ENCODE measurements at places on chromosomes 7 and 10.

- no peak for DNase-seq
Measured at GRCh38 chr10:81995254-81995653, 120.3 kb downstream of the NRG3 start.

DNA sequence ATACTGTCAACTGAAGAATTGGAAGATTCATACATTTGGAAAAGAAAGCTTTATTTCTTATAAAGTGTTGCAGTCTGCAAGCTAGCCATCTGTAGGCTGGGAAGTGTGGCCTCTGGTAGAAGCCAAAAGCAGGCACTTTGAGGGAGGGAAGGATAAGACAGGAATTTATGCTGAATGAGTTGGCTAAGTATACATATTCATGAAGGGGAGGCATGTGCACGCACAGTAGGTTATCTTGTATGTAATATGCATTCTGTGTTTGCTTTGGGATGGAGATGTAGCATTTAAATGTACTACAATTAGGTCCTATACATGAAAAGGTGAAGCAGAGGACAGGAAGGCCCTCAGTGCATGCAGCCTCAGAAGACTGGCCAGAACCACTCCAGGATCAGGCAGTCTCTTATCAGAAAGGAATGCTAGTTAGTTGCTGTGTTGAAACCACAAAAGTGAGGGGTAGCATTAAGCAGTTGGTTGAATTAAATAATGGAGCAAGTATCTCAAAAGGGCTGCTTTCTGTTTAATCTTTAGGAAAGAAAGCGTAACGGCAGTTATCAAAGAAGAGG is 40.9 kb downstream of the MYO3A start:
- no peak for DNase-seq

DNA sequence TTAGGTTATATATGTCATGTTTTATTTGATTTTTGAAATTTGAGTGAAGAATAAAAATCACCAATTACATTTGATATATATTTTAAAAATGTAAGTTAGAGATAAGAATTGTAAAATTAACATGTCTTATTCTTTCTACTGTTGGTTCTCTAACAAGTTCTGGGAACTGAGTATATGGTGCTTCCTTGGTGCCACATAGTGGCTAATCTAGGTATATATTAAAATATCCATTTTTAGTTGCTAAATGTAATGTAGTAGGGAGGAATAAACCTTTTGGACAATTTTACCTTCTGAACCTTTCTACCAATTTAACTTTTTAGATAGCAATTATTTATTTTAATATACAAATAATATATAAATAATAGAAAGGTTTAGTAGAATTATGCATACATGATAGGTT is 17.5 kb downstream of the CFAP69 start:
- peak; percentile 47 for DNase-seq

DNA sequence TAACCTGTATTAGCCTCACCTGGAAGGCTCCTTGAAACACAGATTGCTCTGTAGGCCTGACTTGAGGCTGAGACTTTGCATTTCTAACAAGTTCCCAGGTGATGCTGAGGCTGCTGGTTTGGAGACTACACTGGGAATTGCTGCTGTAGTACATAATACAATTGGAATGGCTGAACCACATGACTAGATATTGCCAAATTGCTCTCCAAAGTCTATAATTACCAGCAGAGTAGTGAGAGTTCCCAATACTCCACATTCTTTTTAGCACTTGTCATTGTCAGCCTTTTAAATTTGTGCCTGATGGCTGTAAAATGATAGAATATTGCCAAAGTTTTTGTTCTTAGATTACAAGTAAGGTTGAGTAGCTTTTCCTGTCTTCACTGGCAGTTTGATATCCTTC is 39.9 kb downstream of the PLEKHA8 start:
- peak; percentile 90 for DNase-seq

All from fibroblast of skin of right biceps (primary cell).